Pancreas (tissue), 10 donors: ENCODE measurements at places on chromosomes 6 and 20. TPM values are rescaled to one million over a fixed set of nuclear protein-coding genes. Genes with fewer than 3 reads are reported as not detected.

DNA sequence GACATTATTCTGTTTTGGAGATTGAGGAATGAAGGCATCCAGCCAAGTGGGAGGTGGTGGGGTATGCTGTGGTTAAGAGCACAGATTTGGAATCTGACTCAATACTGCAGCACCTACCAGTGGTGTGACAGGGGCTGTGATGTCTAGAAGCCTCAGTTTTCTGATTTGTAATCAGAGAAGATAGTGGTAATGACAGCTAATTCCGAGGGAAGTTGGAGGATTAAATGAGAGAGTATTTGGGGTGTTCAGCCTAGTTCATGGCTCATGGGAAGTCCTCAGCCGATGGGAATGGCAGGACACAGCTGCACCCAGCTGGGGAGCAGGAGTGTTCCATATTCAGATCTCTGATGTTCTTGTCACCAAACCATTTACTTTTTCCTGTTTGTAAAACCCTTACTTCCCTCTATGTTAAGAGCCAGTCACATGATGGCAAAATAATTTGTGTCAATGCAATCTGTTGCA lies 9.3 kb downstream of the SLC9A8 start:
- no peak overlapping the region for H3K4me3 ChIP-seq
- H3K4me1 ChIP-seq: no peaks in the 10 kb centered on the region
- DNase-seq: no peak
- no peaks in the 10 kb centered on the region for H3K27me3 ChIP-seq
- H3K36me3 ChIP-seq: peaks cover 15% of the 10 kb centered on the region

VWA7 gene
- 11.9 TPM for polyA plus RNA-seq

- no peaks in the 10 kb centered on the region for H3K27me3 ChIP-seq
- peaks cover 11% of the 10 kb centered on the region for H3K4me1 ChIP-seq
- no peak overlapping the region for H3K4me3 ChIP-seq
- no peak for DNase-seq
These were observed 4.2 kb downstream of the LRP11 start for GRCh38 chr6:149859938-149860337.

GRCh38 chr6:93419304-93420162 lies at the start of gene EPHA7:
Gene EPHA7 (minus strand): TSS chr6:93419559. CDS start chr6:93419341, 218 bp downstream.
- no peaks in the 10 kb centered on the region for H3K4me1 ChIP-seq
- DNase-seq: peak; percentile 95
- peak within 1 kb of the TSS; percentile 18 for H3K4me3 ChIP-seq
- H3K36me3 ChIP-seq: no peaks in the 10 kb centered on the region

- no peak for DNase-seq
These were observed 60.1 kb downstream of the TRIM38 start for GRCh38 chr6:26022737-26023136.

DNA sequence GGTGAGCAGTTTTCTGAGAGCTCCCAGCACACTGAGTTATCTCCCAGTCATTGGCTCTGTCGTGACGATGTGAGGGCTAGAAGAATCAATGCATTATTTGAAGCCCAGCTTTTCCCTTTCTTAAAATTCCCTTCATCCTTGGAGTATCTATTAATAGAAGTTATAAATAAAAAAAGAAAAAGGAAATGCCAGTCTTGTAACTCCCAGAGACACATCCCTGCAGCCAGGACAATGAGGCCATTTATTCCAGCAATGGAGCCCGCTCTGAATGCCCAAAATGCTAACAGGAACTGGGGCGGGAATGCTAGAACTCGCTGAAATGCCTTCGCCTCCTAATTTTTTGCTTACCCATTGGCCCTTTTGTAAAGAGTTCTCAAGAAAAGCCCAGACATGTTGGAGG lies 305.8 kb downstream of the TFAP2C start:
- H3K27me3 ChIP-seq: no peaks in the 10 kb centered on the region
- H3K36me3 ChIP-seq: no peaks in the 10 kb centered on the region
- H3K4me1 ChIP-seq: no peaks in the 10 kb centered on the region
- H3K4me3 ChIP-seq: no peak overlapping the region
- DNase-seq: no peak

DNA sequence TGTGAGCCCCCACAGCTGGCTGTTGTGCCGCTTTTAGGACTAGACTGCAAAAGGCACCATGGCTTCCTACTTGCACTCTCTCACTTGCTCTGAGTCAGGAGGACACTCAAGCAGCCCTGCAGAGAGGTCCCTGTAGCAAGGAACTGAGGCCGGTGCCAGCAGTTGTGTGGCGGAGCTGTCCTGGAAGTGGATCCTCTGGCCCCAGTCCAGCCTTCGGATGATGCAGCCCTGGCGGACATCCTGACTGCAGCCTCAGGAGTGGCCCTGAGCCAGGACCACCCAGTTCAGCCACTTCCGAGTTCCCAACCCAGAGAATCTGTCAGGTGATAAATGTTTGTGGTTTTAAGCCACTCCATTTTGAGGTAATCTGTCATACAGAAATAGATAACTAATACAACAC lies 17.5 kb downstream of the CTCFL start:
- DNase-seq: no peak
- H3K27ac ChIP-seq: no peak overlapping the region
- H3K4me3 ChIP-seq: no peak overlapping the region
- H3K27me3 ChIP-seq: no peaks in the 10 kb centered on the region
- H3K36me3 ChIP-seq: no peaks in the 10 kb centered on the region

GRCh38 chr6:119207971-119208725 lies 129.7 kb upstream of the FAM184A start:
- H3K4me1 ChIP-seq: no peaks in the 10 kb centered on the region
- no peaks in the 10 kb centered on the region for H3K27me3 ChIP-seq
- no peak overlapping the region for H3K27ac ChIP-seq
- DNase-seq: no peak

- no peaks in the 10 kb centered on the region for H3K4me1 ChIP-seq
- no peak overlapping the region for H3K4me3 ChIP-seq
- no peak for DNase-seq
- H3K27me3 ChIP-seq: no peaks in the 10 kb centered on the region
These were observed 9.7 kb upstream of the CD40 start for GRCh38 chr20:46108435-46108841.

GRCh38 chr20:1402149-1402548 lies 9.3 kb upstream of the FKBP1A start:
- H3K27ac ChIP-seq: no peak overlapping the region
- H3K36me3 ChIP-seq: no peaks in the 10 kb centered on the region
- no peaks in the 10 kb centered on the region for H3K4me1 ChIP-seq
- DNase-seq: no peak
- H3K4me3 ChIP-seq: no peak overlapping the region

- no peaks in the 10 kb centered on the region for H3K36me3 ChIP-seq
- no peak for DNase-seq
- no peak overlapping the region for H3K27ac ChIP-seq
- no peaks in the 10 kb centered on the region for H3K27me3 ChIP-seq
- H3K4me3 ChIP-seq: no peak overlapping the region
These were observed 217.5 kb upstream of the SUPT3H start for GRCh38 chr6:45595010-45595851.

DNA sequence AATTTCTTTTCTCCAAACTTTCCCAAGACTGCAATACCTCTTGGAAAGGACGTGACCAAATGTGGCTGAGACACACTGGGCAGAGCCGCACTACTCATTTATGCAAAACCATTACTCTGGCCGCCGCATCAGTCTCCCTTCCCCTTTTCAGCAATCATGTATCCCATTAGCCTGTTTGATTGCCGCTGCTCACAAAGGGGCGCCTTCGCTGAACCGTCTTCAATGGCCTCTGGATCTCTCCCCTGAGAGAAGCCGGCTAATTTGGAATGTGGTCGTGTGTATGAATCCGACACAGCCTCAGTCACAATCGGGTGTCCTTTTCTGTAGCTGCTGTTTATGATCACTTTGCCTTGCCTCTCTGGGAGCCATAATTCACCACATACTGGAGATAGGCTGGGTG lies 361.1 kb downstream of the ZFAND3 start:
- H3K4me1 ChIP-seq: no peaks in the 10 kb centered on the region
- no peaks in the 10 kb centered on the region for H3K27me3 ChIP-seq
- no peak overlapping the region for H3K4me3 ChIP-seq
- DNase-seq: no peak
- H3K36me3 ChIP-seq: no peaks in the 10 kb centered on the region
- H3K27ac ChIP-seq: no peak overlapping the region

- no peaks in the 10 kb centered on the region for H3K27me3 ChIP-seq
- DNase-seq: no peak
- no peak overlapping the region for H3K4me3 ChIP-seq
- no peaks in the 10 kb centered on the region for H3K4me1 ChIP-seq
- no peak overlapping the region for H3K27ac ChIP-seq
These were observed 133.9 kb upstream of the MYLIP start for GRCh38 chr6:15994814-15995459.

RSPO3 gene
- 0.92 TPM for polyA plus RNA-seq

TRIM10 gene
- polyA plus RNA-seq: not detected
